ENCODE measurements at places on chromosomes 3 and 15.

DNA sequence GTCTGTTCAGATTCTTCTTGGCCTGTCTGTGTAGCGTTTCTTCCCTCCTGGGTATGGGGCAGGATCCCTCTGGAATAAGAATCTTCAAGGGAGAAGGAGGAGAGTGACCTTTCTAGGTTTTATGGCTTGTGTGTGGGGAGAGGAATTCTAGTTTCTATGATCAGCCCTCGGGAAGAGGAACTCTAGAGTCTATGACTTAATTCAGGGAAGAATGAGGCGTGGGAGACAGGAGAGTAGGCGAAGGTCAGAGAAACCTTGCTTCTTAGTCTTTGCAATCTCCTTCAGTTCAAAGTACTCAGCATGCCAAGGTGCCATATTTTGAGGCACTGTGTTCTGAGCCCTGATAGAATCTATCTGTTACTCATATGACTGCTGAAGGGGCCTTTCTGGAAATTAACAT, 99.2 kb upstream of the C3orf80 start:
- no peak for DNase-seq

DNA sequence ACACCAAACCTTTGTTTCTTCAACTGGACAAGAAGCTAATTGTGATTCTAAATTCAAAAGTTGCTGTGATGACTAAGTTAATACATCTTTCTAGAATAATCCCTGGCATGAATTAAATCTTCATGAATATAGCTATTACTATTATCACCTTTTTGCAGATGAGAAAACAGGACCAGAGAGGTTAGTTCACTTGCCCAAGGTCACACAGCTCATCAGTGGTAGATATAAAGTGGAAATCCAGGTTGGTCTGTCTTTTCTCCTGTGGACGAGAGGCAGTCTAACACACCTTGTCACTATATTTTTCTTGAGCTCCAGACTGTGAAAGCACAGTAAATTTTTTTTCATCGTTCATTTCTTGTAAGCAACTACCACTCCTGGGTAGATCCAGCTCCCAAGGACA, 247.6 kb upstream of the LRTM1 start:
- DNase-seq = no peak

- DNase-seq = no peak
These were observed 180.4 kb upstream of the COL8A1 start for GRCh38 chr3:99458013-99458412.

DNA sequence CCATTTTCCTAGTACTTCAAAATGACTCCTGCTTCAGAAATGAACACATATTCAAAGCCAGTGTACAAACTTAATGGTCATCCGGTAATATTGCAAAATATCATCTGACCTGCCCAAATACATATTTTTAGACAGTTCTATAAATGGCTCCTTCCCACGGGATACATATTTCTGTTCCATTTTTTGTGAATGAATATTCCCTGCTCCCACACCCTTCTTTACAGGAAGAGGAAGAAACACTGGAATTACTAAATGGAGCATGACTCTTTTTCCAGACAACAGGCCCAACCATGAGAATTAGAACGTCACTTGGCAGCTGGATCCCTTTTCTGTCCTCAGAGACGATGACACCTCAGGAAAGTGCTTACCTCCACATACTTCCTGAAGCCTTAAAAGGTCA, 38.0 kb upstream of the CBLB start:
- DNase-seq = peak; percentile 40

DNA sequence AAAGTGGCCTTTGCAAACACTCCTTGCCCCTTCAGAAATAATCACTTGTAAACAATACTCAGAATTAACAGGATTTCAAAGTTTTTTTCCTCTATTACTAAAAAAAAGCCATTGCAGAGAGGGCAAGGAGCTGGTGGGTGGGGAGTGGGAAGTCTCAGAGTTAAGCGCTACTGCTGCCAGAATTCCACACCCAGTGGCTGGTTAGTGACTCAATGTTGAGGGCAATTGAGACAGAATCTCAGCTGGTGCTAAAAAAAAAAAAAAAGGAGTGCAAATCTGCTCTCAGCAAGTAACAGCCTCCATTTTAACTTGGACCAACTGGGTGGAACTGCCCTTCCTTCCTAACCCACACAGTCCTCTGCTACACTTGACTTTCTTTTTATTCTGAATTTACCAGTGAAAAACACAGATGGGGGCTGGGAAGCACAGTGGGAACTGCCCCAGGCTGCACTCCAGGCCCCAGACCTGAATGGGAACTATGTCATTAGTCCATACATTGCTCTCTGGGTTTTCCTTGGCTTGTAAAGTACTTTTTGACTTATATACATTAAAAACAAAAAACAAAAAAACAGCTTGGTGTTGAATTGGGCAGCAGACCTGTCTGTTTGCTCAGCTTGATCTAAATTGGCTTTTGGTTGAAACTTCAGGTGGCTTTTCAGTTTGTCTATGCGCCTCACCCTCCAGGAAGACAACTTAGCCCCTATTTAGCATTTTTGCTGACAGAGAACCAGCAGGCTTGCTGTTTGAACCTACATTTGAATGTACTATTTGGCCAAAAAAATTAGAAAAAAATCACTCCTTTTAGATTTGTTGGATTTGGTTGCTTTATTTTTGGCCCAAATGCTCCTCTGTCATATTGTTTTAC, 357.8 kb upstream of the TBL1XR1 start:
- no peak for DNase-seq

DNA sequence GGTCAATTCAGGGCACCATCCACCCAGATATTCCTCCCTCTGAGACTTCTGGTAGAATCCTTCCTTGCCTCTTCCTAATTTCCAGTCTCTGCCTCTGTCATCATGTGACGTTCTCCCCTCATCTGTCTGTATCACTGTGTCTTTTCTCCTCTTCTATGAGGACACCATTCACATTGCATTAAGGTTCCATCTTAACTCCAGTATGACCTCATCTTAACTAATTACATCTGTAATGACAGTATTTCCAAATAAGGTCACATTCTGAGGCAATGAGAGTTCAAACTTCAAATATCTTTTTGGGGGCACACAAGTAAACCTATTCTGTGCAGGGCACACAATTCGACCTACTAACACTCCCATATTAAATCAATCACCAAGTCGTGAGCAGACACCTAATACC, 169.7 kb downstream of the FHIT start:
- DNase-seq = no peak

DNA sequence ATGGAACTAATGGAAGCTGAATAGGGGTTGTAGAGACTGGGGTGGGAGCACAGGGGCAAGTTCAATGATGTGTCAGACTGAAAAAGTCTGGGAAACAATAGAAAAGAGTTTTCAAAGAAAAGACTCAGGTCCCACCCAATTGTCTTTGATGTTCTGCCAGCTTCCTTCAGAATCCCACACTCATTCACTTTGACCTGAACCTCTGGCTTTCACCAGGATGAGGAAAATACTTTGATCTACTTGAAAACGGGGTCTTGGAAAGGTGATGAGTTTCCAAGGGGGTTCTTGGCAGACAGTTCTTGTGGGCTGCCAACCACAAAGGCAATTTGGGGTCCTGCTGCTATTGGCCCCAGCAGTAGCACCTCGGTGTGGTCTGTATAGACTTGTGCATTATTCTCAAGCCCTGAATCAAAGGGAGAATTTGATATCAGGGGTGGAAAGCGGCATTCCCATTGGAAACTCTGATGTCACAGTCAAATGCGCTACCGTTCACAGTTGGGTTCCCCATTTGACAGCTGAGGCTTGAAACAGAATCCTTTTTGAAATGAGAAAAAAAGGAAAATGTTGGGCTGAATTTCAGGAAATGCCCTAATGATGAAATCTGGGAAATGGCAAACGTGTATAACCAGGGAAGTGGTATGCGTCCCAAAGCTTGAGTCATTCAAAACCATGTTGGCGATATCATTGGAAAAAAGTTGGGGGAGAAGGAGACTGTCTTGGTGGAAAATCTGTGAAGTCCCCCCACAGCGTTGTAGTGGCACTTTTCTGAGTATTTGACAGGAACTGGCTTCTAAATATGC, 229.2 kb upstream of the LRTM1 start:
- DNase-seq = no peak

- DNase-seq = no peak
These were observed 71.4 kb upstream of the P3H2 start for GRCh38 chr3:190192087-190192486.

DNA sequence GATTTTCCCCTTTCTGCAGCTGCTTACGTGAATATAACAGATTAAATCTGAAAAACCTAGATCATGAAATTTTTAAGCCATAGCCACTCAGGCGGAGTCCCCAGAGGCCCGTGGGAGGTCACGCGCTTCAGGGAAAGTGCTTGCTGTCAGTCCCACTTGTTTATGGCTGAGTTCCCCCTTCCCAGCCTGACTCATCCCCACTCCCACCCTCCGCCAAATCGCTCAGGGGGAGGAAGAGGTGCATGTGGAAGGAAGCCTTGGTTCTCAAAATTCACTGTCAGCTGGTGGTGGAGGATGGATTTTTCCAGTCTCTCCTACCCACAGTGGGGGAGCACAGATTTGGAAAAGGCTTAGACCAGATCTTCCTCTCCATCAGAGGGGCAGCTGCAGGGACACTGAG, 67.4 kb downstream of the CORO2B start:
- DNase-seq = no peak

GRCh38 chr3:150805354-150805753, 42.4 kb upstream of the SIAH2 start:
- DNase-seq = no peak

- peak; percentile 14 for DNase-seq
These were observed 22.5 kb downstream of the HEXA start for GRCh38 chr15:72353266-72353665.

- DNase-seq = no peak
These were observed 119.1 kb downstream of the OPA1 start for GRCh38 chr3:193711964-193712598.

GRCh38 chr3:33690341-33690740, 27.7 kb downstream of the CLASP2 start:
- DNase-seq = no peak

GRCh38 chr3:114350690-114351089, 56.9 kb downstream of the TIGIT start:
- no peak for DNase-seq

GRCh38 chr3:110343945-110344344, 727.7 kb upstream of the NECTIN3 start:
- DNase-seq = no peak

- DNase-seq = no peak
These were observed 23.1 kb downstream of the ALPK3 start for GRCh38 chr15:84840255-84840654.

GRCh38 chr3:10469441-10470119, 35.8 kb downstream of the ATP2B2 start:
- DNase-seq = no peak

- DNase-seq = no peak
These were observed 20.0 kb downstream of the SATB1 start for GRCh38 chr3:18405141-18405540.

DNA sequence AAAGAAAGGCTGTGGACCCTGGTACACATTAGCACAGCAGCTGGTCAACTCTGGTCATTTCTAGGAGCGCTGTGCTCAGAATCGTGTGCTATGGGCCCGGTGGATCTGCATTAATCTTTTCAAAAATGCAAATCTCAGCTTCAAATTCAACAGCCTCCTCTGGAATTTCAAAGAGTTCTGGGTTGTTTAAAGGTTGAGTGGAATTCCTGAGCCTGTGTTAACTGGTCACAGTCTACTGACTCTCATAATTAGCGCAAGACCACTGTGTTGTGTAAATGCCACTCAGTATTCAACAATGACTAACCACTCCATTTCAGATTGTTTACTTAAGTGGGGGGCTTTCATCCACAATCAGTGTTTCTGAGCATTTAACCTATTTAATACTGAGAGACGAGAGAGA, 2.7 kb upstream of the ARNT2 start:
- no peak for DNase-seq

DNA sequence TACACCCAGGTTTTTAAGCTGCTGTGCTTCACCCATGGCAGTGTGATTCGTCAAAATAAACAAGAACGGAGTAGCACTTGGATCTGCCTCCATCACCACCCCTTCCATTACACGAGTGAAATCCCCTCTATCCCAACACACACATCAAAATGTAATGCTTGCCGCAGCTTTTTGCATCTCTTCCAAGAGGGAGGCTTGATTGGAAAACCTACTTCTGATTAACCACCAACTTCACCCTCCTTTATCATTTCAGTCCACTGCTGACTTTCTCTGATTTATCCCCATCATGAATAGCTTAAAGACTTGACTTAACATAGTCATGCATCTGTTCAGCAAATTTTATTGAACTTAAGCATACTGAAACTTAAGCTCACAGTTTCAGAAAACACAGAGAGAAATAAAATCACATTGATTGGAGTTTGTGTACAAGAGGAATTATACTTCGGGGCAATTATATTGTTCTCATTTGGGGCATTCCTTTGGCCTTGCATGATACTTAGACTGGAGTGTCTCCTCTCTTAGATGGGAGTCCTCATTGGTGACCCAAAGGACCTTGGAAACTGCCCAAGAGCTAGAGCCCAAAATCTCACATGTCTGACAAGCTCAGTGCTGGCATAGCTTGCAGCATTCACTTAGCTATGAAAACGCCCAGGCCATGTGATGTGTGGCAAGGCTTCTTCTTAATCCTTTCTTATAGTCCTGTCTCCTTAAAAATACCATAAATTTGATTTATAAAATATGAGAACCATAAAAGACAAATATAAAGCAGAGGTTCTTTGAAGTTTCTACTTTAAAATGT, 124.3 kb upstream of the UMPS start:
- no peak for DNase-seq

DNA sequence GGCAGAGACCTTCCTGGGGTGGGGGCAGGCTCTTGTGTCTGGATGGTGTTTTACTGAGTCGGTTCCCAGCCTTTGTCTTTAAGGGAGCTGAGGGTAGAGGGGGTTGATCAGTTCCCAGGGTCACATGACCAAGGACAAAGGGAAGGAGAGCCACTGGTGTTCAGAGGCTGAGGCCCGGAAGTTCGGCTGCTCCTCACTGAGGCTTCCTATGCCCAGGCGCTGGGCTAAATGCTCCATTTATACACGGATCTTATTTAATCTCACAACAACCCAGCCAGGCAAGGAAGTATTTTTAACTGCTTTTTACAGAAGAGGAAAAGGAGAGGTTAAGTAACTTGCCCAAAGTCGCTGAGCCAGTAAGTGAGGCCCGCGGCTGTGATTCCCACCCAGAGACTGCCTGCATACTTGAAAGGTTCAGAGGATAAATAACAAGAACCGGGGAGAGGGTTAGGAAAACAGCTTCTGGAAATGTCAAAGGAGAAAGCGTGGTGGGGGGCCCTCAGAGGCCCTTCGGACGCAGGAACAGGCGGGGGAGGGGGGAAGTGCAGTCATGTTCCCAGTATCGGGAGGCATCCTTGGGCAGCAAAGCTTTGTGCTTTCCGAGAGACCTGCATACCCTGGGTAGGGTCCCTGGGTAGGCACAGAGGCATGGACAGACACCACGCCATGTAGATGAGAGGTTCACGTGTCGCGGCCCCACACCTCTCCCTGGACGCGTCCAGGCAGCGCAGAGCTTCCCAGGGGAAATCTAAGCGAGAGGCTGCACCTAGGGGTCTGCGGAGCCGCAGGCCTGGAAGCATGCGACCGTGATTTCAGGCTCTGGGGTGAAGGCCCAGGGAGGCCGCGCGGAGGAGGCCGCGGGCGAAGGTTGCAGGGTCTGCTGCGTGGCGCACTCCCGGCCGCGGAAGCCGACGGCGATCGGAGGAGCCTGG, 21.3 kb downstream of the EPHB3 start:
- no peak for DNase-seq

- DNase-seq = no peak
These were observed 158.8 kb downstream of the ERC2 start for GRCh38 chr3:56309465-56309864.

Measured in foreskin keratinocyte (primary cell).